Activated CD8-positive, alpha-beta memory T cell treated with anti-CD3 and anti-CD28 coated beads, Interleukin-2, amount 10 ng/mL, durations not matched to agents 7 days and 5 days (primary cell): ENCODE measurements at places on chromosomes 7 and 10. TPM values are rescaled to one million over a fixed set of nuclear protein-coding genes. Genes with fewer than 3 reads are reported as not detected.

- no peaks in the 10 kb centered on the region for H3K36me3 ChIP-seq
- DNase-seq = no peak
- no peaks in the 10 kb centered on the region for H3K27me3 ChIP-seq
Measured at GRCh38 chr7:94188350-94188749, 184.2 kb upstream of the BET1 start.

Gene ACTR3C
- total RNA-seq = 4.8 TPM

GRCh38 chr7:107345898-107346297 is 124.0 kb upstream of the GPR22 start:
- H3K36me3 ChIP-seq = peaks cover 25% of the 10 kb centered on the region
- H3K4me1 ChIP-seq = peaks cover 4% of the 10 kb centered on the region

Gene PLXDC2
- total RNA-seq = 0.05 TPM

DNA sequence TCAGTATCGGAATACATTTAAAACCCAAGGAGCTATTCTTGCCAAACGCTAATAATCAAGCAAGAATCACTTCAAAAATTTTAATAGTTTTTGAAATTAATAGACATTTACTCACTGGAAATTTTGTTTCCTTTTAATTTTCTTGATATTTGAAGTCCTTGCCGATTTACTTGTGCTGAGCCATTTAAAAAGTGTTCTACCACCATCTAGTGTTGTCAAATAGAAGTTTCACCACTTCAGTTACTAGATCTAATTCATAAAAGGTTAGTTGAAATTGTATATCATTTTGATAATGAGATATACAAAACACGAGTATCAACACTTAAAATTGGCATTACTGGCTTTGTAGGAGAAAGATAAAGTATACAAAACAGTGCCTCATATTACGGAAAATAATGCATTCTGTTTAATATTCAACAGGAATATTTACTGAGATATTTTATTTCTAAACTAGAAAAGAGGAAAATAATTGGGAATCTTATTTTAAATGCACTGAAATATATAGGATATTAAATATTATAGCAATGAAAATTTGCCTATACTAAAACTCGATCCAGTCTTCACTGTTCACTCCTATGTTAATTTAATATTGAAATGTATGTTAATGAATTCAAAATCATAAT is 664.8 kb upstream of the SEMA3D start:
- no peaks in the 10 kb centered on the region for H3K4me1 ChIP-seq
- no peak overlapping the region for H3K27ac ChIP-seq
- no peaks in the 10 kb centered on the region for H3K27me3 ChIP-seq
- DNase-seq = no peak

Gene ADCY1
- 1.3 TPM for total RNA-seq

GRCh38 chr7:107559864-107560263 is 3.9 kb downstream of the COG5 start:
- H3K4me3 ChIP-seq = peak overlapping the region; percentile 15
- H3K27me3 ChIP-seq = no peaks in the 10 kb centered on the region
- peaks cover 66% of the 10 kb centered on the region for H3K4me1 ChIP-seq
- peak overlapping the region; percentile 90 for H3K27ac ChIP-seq

DNA sequence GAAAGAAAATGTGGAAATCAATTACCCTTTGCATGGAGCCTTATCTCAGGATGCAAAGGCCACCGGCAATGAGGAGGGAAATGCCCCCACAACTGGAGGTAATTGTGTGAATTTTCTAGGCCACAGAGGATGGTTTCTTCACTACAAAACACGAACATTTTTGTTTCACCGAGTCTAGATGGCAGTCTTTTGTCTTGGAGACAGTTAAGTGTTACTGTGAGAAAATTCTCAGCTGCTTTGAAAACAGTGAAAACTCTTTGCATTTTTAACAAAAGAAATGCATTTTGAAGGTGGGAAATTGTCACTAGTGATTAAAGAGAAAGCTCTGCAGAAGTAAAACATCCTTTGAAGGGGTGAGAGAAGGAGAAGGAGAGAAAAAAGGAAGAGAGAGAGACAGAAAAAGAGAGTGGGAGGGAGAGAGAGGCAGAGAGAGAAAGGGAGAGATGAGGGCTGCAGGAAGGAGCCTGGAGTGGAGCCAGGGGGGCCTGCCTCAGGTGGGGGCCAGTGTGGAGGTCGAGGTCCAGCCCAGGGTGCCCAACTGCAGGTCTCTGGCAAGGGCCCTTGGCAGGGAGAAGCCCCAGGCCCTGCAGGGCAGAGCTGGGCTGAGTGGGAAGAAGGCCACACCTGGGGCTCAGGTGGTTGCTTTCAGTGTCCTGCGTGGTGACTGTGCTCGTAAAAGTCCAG is 261.4 kb downstream of the ADARB2 start:
- no peaks in the 10 kb centered on the region for H3K36me3 ChIP-seq
- DNase-seq = no peak
- no peaks in the 10 kb centered on the region for H3K4me1 ChIP-seq
- H3K27me3 ChIP-seq = peaks cover 2% of the 10 kb centered on the region
- no peak overlapping the region for H3K4me3 ChIP-seq

GRCh38 chr7:103915680-103916357 is 73.6 kb downstream of the RELN start:
- no peaks in the 10 kb centered on the region for H3K36me3 ChIP-seq
- no peak overlapping the region for H3K4me3 ChIP-seq
- H3K27me3 ChIP-seq = peaks cover 3% of the 10 kb centered on the region
- H3K4me1 ChIP-seq = no peaks in the 10 kb centered on the region
- no peak for DNase-seq

- H3K4me1 ChIP-seq = no peaks in the 10 kb centered on the region
- no peak overlapping the region for H3K27ac ChIP-seq
- no peak overlapping the region for H3K4me3 ChIP-seq
- no peaks in the 10 kb centered on the region for H3K36me3 ChIP-seq
Measured at GRCh38 chr7:140546947-140547346, 67.6 kb upstream of the MKRN1 start.
